AG09309 (cell line): ENCODE measurements at places on chromosomes 7 and 10.

GRCh38 chr10:125843603-125844329 is 20.4 kb downstream of the BCCIP start:
- no peak for DNase-seq

DNA sequence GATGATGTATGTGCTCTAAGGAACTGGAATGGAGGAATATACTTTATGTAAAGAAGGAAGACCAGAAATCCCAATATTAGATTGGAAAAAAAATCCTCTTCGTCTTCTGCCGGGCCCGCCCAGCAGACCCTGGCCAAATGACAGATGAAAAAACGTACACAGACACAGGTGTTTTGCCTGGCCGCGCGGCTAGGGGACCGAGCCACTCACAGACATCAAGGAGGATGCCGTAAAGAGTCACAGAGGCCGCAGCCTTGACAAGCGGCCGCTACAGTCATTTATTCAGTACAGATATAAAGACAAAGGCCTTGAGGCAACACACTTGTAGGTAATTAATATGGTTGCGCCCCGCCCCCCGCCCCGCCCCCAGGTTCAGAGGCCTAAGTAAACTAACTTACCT is 594.1 kb downstream of the GRM8 start:
- DNase-seq: no peak

DNA sequence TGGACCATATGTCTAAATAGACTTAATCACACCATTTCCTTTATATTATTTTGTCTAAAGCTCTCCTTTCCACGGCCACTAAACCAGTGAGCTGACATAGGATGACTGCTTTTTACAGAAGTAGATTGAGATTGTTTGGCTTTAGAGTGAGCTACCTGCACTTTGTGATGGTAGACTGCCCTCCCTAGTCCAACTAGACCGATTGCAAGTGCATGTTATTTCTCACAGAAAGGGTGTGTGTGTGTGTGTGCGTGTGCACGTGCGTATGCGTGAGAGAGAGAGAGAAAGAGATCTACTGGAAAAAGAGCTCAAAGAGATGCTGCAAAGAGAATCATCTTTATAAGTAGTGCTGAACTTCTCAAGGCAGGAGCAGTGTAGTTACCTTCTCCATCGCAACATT is 60.7 kb downstream of the VCL start:
- DNase-seq: no peak

- no peak for DNase-seq
These were observed 96.9 kb upstream of the FGFR2 start for GRCh38 chr10:121694966-121695643.

GRCh38 chr7:28853150-28853549 is 105.0 kb downstream of the TRIL start:
- no peak for DNase-seq
